ENCODE measurements at places on chromosomes 2 and 18. TPM values are rescaled to one million over a fixed set of nuclear protein-coding genes. Genes with fewer than 3 reads are reported as not detected.

- no peak for DNase-seq
These were observed 337.4 kb upstream of the SLC14A2 start for GRCh38 chr18:45277908-45278307.

DNA sequence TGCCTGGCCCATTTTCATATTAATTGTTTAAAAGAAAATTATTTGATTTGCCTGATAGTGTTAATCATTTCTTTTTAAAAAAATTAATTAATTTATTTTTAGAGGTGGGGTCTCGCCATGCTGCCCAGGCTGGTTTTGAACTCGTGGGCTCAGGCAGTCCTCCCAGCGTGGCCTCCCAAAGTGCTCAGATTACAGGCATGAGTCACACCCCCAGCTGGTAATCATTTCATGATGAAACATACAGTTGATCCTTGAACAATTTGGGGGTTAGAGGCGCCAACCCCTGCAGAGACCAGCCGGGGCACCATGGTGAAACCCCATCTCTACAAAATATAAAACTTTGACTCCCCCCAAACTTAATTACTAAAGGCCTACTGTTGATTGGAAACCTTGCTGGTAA, 7.9 kb downstream of the GPN1 start:
- DNase-seq = no peak

DNA sequence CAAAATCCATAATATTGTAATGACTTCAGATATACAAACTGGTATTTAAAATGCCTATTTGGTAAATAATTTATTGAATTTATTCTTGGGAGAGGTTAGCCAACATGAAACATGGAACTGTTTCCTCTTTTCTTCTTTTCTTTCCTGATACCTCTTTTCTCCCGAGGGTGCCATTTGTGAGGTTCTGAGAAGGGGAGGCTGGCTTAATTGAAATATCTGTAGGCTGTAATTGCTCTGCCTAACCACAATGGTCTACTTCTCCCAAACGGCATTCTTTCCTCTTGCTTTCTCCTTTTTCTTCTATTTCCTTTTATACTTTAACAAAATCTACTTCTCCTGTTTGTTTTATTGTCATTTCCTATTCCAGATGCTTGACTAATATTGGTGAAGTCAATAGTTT, 114.9 kb downstream of the TCF4 start:
- DNase-seq = no peak

DNA sequence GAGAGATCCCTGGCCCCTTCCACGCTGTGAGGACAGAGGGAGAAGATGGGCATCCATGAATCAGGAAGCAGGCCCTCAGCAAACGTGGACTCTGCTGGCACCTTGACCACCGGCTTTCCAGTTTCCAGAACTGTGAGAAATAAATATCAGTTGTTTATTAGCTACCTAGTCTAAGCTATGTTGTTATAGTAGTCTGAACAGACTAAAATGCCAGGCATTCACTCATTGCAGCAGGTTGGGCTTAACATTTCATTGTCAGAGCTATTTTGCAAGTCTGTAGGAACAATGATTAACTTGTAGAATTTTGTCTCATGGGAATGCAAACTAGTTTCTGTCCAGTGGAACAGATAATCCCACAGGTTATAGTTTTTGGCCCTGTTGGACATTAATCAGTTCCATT, 24.8 kb upstream of the TBC1D8 start:
- no peak for DNase-seq

GRCh38 chr18:78927616-78928015, 52.0 kb upstream of the SALL3 start:
- no peak for DNase-seq

GRCh38 chr2:231133365-231134099, 8.7 kb upstream of the HTR2B start:
- DNase-seq = no peak

TCF7L1 gene
- total RNA-seq = 3.7 TPM

CRYBA2 gene
- not detected for total RNA-seq

ST6GAL2 gene
- total RNA-seq = not detected

TAF1B gene
- 15.3 TPM for total RNA-seq

Data from tibial nerve (tissue), 4 donors.